ENCODE measurements at places on chromosomes 1 and 21.

DNA sequence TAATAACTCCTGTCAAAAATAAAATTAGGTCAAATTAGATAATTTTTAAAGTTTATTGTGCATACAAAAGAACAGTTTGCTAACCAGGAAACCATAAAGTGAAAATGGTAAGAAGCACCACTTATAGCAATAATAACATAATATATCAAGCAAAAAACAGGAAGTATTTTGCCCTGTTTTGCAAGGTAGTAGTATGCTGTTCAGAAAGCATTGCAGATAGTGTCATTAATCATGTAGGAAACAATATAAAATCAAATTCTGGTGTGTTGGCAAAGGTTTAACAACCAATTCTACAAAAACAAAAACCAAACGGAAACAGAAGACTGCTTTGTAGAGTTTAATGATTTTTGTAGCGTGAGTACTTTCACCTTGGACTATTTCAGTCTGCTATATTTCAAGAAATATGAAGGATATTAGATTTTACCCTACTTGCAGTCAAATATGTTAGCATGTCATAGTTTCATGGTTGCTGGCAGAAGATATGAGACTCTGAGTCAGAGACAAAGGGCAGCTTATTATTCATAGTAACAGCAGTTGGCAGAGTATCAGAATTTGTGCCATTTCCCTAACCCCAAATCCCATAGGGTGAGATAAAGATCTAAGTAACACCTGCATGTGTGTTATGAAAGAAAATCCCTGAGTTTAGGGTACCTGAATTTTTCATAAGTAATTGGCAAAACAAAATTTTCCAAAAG lies 729.0 kb upstream of the BRINP3 start:
- DNase-seq: no peak

DNA sequence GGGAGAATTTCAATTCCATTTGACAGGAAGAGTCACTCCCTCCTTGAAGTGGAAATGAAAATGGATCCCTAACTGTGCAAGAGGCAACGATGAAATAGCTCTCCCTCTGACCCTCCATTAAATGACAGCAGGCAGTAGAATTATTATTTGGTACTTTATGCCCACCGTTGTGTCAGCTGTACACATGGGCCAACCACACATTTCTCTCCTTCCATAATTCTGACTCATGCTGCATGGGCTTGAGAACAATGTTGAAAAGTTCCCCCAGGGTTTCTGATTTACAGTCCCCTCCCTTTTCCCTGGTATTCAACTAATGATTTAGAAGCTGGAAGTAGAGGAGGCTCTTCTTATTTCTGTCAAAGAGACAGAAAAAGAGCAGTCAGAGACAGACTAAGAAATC lies 103.5 kb downstream of the RGS7 start:
- no peak for DNase-seq

DNA sequence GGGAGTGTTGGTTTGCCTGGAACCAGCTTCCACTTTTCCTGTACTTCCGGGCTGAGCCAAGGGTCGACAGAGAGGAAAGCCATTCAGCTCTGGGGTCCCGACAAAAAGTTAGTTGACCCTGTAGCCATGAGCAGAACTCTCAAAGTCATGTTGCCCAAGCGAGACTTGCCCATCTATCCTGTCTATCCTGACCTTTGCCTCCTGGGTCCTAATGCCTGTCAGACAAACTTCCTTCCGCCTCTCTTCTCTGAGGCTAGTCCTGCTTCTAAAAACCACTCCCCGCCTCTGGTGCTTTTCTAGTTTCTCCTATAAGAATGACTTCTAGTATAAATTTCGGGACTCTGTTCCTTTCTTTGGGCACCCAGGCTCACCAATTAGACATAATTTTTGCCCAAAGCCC lies 7.7 kb upstream of the PCP4L1 start:
- DNase-seq: no peak

DNA sequence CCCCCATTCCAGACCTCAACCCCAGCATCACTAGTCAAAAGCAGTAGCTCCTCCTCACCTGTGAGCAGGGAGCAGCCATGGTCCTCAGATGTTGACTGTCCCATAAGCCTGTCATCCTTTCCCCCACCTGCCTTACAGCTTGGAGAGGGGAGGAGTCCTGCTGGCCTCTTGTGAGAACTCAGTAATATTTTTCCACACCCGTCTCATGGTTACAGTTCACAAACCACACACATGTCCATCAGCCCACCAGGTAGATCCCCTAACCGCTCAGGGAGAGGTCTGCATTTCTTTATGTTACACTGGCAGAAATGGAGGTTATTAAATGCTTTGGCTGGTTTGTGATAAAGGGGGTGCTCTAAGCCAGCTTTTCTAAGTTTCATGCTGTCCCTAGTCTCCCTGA lies 26.3 kb upstream of the POU3F1 start:
- no peak for DNase-seq

DNA sequence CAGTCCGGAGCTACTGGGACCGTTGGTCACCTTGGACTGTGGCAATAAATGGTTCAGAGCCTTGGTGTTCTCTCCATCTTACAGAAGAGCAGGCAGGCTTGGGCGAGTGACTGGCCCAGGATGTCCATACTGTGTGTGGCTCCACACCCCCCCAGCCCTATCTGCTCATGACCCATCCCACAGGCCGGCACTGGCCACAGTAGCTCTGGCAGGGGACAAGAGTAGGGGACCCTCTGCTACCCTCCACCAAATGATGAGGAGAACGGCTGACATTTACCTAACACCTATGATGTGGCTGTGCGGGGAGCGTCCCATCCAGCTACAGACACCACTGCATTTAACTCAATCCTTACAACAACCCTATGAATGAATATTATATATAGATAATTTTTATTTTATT lies 13.3 kb downstream of the LDLRAD2 start:
- no peak for DNase-seq

DNA sequence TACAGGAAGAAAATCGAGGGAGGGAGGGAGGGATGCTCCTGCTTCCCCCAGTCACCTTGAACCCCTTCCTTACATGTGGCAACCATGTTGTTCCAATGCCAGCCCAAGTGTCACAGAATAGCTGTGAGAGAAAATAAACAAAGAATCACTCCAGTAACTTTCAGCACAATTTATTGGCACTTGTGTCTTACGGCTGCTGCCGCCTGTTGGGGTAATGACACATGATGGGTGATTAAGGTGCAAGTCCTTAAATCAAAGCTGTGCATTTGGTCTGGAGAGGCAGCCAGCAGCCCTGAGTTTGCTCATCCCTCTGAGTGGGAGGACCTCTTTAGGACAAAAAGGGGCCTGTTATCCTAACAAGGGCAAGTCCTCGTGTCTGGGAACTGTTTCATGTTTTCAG lies 377.7 kb downstream of the PCP4 start:
- no peak for DNase-seq

- DNase-seq: no peak
These were observed 134.1 kb upstream of the VAMP3 start for GRCh38 chr1:7636795-7637526.

- DNase-seq: no peak
These were observed 16.5 kb upstream of the UTS2 start for GRCh38 chr1:7869136-7869920.

GRCh38 chr1:36753451-36753850 lies 270.7 kb upstream of the CSF3R start:
- no peak for DNase-seq

DNA sequence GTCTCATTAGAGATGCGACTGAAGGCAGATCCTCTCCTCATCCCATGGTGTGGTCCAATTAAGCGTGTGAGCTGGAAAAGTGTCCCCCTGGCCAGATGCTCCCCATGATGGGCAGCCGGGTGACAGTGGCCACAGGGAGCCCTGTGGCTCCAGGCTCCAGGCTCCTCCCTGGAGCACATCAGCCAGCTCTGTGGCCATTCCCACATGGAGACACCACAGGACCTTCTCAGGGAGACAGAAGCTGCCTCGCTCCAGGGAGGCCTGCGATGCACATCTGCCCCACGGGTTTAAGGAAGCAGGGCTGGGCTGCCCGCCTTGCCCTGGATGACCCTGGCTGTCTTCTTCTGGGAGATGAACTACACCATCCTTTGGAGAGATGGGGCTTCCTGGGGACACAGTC lies 99.9 kb upstream of the TLR5 start:
- DNase-seq: no peak

DNA sequence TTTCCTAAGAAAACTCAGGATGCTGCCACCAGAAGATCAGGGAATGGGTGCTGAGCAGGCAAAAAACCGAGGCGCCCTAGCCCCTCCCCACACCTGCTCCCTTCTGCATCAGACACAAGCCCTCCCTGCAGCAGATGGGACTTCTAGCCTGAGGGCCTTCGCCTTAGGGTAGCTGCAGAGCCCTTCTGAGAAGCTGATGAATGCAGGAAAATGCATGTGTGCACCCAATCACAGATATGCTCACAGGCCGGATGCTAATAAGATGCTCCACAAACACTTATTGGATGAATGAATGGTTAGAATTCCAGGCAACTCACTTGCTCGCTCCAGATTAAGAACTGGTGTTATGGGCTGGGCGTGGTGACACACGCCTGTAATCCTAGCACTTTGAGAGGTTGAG lies 6.8 kb upstream of the C1orf210 start:
- DNase-seq: no peak

DNA sequence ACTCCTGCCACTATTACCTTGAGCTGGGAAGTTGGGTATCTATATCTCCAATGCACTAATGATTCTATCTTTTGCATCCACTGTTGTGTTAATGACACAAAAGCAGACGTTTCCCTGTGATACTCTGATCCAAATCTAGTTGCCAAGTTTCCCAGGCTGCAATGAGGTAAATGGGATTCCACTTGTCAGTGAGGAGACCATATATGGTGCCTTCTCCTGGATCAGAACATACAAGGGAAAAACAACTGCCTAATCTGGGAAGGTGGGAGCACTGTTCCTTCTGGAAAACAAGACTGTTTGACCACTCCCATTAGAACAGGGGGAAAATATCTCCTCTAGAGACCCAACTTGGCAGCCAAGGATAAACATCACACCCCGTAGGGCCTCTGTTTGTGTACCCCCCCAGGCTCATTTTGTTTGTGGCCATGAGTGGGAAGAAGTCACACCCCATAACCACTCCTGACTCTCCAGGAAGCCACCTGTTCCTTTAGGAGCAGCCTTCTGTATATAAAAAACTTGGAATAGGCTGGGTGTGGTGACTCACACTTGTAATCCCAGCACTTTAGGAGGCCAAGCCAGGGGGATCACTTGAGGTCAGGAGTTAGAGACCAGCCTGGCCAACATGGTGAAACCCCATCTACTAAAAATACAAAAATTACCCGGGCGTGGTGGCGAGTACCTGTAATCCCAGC lies 28.5 kb upstream of the SLC6A9 start:
- no peak for DNase-seq

- DNase-seq: no peak
These were observed 108.9 kb upstream of the FMN2 start for GRCh38 chr1:239982762-239983161.

DNA sequence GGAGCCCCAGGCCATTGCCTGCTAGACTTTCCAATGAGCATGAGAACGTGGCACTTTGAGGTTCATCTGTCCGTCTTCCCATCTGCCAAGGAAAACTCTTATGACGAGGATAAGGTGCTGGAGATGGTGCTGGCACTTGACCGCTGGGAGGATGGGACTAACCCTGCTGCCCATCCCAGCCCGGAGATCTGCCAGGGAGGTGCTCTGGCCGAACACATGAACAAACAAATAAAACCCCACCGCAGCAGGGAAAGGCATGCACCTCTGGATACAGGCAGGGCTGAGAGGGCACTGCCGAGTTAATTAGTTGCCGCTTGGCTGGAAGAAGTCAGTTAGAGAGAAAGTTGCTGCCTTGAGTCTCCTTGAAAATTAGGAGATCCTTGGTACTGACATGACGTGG lies 308.4 kb downstream of the AJAP1 start:
- DNase-seq: no peak

Measured in CD14-positive monocyte (primary cell).